ENCODE measurements at places on chromosomes 5 and 9.
A peak's percentile ranks its signal among the peaks of the same experiment; 100 is the strongest.

DNA sequence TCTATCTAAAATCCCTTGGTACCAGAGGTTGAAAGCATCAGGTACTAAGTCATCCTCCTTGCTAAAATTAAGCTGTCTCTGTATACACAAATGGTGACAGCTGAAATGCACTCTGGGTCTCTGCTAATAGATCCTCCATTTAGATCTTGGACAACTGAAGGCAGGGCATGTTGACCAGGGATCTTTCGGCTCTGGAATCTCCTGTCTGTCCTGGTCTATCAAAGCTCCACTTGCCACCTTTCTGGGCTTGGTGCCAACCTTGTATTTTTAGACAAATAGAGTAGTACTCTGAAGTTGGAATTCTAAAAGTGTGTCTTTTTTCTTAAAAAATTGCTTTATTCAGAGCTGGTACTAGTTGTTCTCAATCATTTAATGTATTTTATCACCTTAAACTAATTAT is 135.2 kb upstream of the HMHB1 start:
- DNase-seq: no peak

GRCh38 chr5:172691886-172692285 is 50.8 kb downstream of the NEURL1B start:
- DNase-seq: no peak

DNA sequence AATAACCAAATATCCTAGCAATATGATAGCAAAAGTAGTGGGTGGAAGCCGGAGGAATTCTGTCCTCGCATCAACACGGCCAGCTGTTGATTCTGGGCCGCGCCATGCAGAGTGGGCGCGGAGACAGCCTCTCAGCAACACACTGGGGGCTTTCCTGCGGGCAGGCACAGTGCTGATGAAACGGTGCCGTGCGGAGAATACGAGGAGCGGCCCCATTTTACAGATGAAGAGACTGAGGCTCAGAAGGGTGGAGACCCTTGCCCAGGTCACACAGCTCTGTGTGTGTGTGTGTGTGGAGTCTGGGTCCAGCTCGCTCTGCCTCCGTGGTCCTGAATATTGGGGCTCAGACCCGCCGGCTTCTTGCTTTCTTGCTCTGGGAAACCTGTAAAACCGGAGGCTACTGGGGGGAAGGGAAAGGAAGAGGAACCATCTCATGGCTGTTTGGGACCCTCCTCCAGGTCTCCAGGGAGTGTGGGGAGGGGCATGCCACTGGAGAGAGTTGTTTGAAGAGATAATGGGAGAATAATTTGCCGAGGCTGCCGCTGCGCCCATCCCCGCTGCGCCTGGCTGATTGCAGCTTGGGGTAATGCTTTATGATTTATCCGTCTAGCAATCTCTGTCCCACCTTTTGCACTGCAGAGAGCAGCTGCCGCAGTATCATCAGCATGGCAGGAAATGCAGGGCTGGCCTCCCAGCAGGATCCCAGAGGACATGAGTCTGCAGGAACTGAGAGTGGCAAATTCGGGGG is 36.6 kb downstream of the NCS1 start:
- no peak for DNase-seq

DNA sequence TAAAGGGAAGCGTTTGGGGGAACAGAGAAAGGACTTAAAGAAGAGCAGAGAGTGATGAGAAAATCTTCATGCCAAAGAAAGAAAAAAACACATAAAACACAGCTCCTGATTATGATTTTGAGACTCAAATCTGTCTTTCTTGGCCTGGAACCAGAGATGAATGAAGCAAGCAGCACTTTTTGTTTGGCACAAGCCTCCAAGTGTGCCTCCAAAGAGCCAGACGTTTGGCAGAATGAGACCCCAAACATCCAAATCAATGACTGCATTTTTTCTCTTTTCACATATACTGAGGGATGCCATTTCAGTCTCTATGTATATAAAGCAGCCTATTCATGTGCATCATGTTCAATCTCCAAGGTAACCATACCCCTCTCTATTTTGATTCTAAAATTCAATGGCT is 424.2 kb downstream of the TUSC1 start:
- no peak for DNase-seq

GRCh38 chr5:169781420-169782345 is 144.6 kb downstream of the DOCK2 start:
- DNase-seq: no peak

GRCh38 chr9:110700953-110701352 is 32.4 kb downstream of the MUSK start:
- DNase-seq: no peak

- DNase-seq: no peak
Measured at GRCh38 chr5:114358329-114358728, 3.5 kb upstream of the KCNN2 start.

DNA sequence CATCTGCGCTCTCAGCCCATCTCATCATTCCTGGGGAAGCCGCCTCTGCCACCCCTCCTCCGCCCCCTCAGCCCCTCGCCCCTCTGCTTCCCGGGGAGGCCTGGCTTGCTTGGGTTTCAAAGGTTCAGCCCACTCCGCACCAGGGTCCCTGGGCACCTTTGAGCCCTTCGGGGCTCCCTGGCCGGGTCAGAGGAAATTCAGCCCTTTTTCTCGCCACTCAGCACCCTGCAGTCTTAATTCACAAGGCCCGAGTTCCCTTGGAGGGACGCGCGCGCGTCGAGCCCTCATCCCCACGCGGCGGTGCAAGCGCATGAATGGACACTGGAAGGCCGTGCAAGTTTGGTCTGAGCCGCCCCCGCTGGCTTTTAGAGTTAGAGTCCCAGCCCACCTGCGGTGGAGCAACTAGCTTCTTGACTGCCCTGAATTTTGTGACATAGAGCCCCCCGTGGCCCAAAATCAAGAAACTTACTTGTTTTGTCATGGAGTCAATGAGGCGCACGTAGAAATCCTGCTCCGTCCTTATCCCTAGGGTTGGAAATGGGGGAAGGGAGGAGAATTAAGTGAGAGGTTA is 4.5 kb downstream of the EBF1 start:
- no peak for DNase-seq

DNA sequence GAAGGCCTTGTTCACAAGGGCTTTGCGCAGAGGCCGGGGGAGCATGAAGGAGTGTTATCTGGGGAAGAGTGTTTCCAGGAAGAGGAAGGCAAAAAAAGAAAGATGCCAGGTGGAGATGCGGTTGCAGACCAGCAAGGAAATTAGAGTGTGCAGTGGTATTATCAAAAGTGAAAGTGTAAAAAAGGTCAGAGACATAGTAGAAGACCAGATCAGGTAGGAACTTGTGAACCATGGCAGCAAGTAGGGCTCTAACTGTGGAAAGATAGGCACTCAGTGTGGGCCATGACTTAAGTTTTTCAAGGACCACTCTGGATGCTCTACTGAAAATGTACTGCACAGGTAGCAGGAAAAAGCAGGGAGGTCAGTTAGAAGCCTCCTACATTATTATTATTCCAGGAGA is 90.1 kb upstream of the SPOCK1 start:
- no peak for DNase-seq

- no peak for DNase-seq
Measured at GRCh38 chr9:133461975-133462374, 2.2 kb downstream of the CACFD1 start.

DNA sequence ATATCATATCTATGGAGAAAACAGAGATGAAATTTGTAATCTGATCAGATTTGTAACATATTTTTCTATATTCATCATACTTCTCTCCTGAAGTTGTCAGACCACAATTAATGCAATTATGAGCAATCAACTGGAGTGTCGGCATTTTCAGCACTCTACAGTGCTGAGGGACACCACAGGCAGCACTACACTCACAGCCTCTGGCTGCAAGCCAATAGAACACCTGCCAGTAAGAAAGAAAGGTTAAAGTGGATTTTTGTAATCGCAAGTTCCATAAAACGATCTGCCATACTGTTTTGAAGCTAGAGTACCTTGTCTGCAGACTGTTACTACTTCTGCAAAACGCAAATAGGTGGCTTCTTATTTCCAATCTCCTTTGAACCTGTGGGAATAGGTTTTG is 147.6 kb downstream of the ADAMTS6 start:
- no peak for DNase-seq

- no peak for DNase-seq
Measured at GRCh38 chr5:138192826-138193225, 13.9 kb downstream of the KIF20A start.

DNA sequence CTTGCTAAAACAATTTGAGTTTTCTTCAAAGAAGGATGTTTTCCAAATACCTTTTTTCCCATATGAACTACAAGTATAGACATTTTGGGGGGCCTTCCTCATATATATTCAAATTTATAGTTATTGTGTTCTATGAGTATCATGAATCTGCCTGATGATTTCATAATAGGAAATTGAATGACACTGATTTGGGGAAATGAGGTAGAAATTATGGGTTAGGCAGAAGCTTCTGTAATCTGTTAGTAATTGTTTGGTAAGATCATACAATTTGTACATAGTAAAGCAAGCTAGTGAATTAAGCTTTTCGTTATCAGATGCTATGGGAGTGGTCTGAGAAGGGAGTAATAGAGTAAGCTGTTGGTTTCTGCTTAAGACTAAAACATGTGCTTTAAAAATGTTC is 98.0 kb downstream of the TRIO start:
- no peak for DNase-seq

DNA sequence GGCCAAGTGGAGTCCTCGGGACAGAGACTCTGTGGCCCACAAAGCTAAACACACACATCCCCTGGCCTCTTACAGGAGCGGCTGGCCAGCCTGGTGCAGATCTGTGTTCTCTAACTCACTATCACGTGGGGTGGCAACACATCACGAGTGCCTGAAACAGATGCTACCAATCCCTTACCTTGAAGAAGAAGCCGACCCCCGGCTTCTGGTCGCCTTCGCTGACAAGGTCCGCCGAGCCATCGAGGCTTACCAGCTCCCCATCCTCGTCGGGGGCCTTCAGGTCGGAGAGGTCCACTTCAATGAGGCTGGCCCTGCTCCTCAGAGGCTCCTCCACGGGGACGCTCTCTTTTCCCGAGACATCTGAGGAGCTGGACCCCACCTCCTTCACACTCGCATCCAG is 86.7 kb downstream of the CAMSAP1 start:
- DNase-seq: no peak

GRCh38 chr5:87400305-87400899 is 12.3 kb downstream of the CCNH start:
- peak; percentile 49 for DNase-seq

GRCh38 chr5:93755716-93756115 is 14.3 kb upstream of the POU5F2 start:
- no peak for DNase-seq

GRCh38 chr9:14924230-14925219 is 14.3 kb upstream of the FREM1 start:
- no peak for DNase-seq

DNA sequence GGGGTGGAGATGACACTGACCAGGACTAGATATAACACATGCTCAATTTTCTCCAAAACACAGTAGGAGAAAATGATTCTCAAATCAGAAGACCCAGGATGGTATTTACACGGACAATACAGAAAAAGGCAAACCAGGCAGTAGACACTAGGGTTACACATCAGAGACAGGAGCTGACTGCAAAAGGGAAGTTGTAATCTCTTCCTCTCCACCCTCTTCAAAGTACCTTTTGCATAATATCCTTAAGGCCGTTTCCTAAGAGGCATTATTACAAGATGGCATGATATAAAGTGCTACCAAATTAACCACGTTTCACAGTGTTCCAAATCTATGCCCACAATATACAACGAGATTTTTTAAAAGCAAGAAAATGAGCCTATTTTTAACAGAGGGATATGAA is 39.2 kb downstream of the YIPF5 start:
- no peak for DNase-seq

GRCh38 chr9:93180938-93181337 is 3.0 kb upstream of the WNK2 start:
- no peak for DNase-seq
